Stimulated activated CD8-positive, alpha-beta memory T cell treated with anti-CD3 and anti-CD28 coated beads, Interleukin-4, amount 100 ng/mL, for 1 hour (primary cell): ENCODE measurements at places on chromosomes 3 and 15.

DNA sequence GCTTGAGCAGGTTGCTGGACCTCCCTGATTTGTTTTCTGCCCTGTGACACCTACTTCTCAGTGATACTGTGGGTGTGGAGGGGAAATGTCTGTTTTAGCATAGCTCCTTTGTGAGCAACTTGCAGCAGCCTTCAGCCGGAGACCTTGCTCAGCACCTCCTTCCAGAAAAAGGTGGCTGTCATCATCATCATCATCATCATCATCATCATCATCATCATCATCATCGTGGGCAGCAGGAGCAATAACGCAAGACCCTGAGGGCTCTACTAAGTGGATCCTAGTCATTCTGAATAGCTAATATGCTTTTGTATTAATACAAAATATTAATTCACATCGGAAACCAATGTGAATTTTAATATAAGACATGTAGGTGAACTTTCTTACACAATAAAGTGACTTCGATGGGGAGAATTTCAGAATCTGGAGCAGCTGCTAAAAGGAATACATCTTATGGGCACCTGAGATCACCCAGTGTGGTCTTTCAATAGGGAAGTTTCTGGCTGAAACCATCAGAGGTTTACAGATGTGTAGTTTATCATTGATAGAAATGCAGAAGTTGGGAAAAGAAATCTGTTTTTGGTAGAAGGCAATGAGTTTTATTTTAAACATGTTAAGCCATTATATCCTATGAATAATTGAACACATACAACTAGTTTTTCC is 8.6 kb downstream of the GABRR3 start:
- no peak for DNase-seq

DNA sequence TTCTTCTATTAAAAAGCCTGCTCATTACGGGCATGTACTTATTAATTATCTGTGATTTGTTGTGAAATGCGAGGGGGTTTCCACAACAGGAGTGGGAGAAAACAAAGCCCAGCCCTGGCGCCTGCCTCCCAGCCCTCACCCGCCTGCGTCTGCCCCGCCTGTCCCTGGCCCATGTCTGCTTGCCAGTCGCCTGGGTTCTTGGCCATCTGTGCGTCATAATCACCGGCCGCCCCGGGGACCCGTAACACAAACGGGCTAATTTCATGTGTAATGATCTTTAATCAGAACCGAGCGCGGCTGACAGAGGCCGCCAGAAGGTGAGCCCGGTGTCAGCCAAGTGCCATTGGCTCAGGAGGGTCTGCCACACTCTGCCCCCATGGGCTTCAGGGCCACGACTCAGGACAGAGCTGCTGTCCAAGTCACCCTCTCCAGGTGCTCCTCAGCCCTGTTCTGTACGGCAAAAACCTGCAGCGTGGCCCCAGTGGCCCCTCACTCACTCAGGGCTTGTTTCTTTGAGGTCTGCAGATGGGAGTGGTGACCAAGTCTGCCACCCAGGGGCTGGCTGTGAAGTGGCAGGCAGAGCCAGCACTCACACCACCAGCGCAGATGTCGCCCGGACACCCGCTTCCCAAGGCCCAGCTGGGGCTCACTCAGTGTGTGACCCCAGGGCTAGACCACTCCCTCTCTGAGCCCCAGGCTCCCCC is 28.8 kb upstream of the TMEM115 start:
- no peak for DNase-seq

DNA sequence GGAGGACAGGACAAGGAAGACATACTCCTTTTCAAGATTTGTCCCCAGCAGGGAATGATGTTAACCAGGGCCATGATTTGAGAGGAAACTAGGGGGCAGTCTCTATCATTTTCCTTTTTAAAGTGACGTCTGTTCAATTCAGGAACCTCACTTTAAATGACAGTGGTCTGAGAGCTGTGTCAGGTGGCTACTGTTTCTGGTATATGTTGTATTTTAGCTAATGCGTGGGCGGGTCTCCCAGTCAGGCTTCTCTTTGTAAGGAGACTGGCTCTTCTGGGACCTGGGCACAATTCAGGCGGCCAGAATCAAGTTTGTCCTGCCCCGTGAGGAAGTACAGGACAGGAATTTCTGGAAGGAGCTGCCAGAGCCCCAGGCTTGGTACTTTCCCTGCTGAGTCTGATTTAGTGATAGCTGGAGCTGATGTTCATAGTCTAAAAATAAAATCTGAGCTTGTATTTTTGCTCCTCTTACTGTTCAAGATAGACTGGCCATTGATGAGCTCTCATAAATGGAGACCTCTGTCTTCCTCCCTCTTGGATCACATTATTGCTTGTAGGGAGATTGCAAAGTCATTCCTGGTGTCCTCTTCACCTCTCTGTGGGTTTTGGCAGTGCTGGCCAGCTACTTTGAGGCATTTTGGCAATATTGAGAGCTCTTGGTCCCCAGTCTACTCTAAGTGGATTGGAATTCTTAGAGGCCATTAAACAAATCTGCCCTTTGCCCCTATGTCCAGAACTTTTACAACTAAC is 25.6 kb downstream of the SQOR start:
- no peak for DNase-seq

DNA sequence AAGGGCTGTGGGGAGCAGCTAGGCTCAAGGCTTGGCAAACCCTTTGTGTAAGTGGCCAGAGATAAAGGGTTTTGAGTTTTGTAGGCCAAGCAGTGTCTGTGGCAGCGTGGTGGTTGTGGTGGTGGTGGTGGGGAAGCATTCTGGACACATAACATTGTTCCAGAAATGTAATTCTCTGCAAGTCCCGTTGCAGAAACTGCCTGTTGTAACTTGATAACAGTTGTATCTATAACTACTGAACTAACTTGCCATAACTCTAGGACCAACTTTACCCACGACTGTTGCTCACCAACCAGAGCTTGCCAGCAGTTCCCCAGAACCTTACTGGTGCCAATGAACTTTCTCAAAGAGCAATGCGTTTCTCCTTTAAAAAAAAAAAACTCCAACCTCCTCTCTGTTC is 18.1 kb upstream of the TMEM40 start:
- DNase-seq: no peak

DNA sequence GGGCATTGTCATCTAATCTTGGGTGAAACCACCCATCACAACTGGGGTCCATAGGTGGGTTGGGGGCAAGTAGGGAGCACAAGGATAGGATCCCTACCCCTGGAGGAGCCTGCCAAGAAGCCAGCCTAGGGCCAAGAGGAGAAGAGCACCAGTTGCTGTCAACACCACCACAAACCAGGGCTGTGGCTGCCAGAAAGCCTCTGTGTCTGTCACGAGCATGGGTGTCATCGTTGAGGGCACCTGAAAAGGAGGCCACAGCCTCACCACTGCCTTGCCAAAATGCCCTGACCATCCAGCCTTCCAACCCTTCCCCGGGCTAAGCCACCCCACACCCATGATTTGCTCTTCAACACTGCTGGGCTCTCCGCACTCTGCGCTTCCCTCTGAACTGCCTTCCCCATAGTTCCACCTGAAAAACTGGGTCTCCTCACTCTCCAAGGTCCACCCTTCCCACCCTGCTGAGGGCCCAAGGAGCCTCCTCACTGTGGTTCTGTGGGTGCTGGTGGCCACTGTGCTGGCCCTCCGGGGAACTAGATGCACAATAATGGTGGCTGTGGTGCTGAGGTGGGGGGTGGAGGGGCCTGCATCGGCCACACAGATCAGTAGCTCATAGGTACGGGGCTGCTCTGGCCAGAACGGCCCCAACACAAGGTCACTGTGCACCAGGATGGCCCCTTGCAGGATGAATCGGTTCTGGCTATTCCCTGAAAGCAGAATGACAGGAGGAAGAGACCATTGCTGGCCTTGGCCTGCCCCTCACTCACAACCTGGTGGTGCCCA is 6.2 kb upstream of the IP6K1 start:
- no peak for DNase-seq

DNA sequence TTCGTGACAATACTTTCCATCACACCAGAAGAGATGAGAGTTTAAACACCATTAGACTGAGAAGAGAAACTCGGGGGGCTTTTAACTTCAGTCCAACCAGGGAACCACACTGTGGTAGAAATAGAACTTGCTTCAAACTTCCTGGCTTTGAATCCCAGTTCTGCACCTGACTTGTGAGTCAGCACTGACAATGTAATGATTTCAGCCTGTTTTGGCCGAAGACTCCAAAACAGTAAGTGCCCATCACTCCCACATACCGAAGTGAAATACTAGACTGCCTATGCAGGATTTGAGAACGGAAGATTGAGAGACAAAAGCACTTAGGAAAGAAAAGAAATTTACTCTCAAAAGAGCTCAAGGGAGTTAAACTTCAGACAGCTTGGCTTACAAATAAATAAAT is 27.0 kb downstream of the C2CD4B start:
- DNase-seq: no peak

- DNase-seq: no peak
These were observed 19.7 kb downstream of the SLC6A20 start for GRCh38 chr3:45776611-45777010.

GRCh38 chr3:23824699-23825444 is 19.1 kb downstream of the UBE2E1 start:
- no peak for DNase-seq

- DNase-seq: no peak
These were observed 500.5 kb downstream of the TBL1XR1 start for GRCh38 chr3:176696816-176697215.

DNA sequence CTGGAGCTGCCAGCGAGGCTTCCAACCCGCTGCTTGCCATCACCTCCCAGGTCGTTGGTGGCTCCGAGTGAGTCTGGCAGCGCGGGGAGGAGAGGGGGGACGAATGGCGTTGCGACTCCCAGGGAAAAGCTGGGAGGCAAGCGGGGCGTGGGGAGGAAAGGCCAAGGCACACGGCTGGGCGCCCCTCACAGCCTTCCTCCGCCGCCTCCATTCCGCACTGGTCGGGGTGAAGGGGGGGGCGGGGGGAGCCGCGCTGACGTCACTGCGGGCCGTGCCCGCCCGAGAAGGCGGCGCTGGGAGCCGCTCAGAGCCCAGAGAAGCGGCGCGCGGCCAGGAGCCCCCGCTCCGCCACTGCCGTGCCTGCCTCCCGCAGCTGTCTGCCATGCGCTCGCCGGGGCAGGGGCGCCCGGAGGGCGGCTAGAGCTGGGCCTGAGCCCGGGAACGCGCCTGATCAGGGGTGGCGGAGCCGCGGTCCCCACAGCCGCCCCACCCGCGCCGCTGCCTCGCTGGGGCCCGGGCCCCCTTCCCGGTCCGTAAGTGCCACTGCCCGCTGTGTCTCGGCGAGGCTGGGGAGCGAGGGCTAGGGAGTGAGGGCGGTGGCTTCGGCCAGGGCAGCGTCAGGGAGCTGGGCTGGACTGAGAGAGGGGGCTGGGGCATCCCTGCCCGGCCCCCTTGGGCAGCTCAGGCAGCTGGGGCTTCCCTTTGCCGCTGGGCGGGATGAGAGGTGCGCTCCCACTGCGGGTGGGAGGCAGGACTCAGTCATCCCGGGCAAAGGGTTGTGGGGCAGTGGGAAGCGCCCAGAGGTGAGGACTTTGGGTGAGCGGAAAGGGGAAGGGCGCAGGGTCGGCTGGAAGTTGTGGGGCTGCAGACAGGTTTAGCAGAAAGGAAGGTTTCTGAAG is 27.8 kb upstream of the POLG start:
- DNase-seq: no peak

DNA sequence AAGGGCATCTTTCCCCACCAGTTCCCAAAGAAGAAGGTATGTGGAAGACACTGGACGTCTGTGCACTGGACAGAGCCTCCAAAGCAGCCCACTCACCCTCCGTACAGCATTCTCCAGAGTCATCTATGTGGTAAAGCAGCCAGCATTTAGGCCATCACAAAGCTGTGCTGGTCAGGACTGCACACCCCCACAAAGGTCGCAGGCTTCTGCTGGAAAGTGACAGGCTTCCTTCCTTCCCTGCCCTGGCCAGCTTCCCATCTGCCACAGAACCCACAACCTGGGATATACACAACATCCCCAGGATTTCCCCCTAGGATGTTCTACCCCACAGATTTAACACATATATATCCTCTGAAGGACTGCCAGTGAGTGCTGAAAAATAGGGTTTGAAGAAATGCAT is 64.6 kb upstream of the GALNT15 start:
- no peak for DNase-seq

DNA sequence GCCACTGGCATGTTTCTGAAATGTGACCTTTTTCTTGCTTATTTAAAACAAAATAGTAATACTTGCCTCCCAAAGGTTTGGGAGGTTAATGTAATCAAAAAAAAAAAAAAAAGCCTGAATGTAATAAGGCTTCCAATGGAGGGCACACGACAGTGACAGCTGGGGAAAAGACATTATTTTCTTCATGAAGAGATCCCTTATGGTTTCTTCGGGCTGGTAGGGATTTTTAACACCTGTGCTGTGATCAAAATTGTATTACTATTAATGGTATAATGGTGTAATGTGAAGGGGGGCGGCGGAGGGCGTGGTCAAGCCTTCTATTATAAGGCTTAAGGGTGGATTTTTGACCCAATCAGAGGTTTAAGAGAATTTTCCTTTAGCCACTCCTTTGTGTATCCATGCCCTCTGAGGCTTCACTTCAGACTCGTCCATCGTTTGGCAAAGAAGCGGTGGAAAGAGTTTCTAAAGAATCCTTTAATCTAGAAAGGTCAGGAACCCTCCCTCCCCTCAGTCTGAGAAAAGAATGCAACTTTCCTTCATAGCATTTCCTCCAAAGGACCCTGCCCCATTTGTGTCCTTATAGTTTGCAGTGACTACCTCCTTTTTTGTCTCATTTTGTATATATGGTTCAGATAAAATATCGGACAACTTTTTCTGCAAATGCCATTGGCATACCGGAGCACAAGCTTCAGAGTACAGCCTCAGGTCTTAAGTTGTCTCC is 89.5 kb upstream of the CHD2 start:
- no peak for DNase-seq

DNA sequence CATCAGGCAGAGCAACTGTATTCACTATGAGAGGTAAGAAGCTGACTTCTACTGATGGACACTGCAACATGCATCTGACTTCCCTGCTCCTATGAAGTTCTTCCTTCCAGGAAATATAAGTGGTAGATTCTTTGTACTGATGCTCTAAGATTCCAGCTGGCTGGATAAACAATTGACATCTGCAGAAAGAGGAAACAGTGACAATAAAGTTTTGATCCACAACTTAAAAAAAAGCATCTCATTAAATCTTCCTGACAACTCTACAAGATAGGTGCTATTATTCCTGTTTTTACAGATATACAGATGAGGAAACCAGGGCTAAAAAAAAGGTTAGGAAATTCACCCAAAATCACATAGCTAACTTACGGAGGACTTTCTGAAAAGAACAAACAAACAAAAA is 142.8 kb downstream of the VPS13C start:
- no peak for DNase-seq

- DNase-seq: no peak
These were observed 236.2 kb downstream of the ITPR1 start for GRCh38 chr3:4729061-4729973.

DNA sequence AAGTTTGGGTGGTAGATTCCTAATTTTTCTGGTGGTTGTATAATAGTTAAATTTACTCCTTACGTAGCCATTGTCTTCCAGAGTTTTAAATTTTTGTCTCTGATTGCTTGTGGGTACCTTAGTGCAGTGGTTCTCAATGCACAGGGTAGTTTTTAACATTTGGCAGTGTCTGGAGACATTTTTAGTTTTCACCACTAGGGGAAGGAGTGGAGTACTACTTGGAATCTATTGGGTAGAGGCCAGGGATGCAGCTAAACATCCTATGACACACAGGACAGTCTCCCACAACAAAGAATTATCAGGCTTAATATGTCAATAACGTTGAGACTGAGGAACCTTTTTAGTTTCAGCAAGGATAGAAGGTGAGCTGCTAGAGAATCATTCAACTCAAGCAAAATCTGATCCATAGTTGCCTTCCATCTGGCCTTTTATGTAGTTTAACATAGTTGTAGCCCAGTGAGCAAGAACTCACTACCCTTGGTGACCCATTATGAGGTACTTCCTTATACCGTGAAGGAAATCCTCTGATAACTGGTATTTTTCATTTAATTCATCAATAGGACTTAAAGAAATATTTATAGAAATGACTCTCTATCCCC is 8.6 kb upstream of the STX19 start:
- no peak for DNase-seq

- DNase-seq: no peak
These were observed 360.9 kb downstream of the ZNF385D start for GRCh38 chr3:21390136-21390535.
